ENCODE measurements at places on chromosomes 5 and 9.

GRCh38 chr5:78586251-78586650 lies 62.3 kb downstream of the LHFPL2 start:
- no peak for DNase-seq

- DNase-seq, result no peak
Observed at GRCh38 chr5:65821966-65822365, 100.0 kb downstream of the NLN start.

DNA sequence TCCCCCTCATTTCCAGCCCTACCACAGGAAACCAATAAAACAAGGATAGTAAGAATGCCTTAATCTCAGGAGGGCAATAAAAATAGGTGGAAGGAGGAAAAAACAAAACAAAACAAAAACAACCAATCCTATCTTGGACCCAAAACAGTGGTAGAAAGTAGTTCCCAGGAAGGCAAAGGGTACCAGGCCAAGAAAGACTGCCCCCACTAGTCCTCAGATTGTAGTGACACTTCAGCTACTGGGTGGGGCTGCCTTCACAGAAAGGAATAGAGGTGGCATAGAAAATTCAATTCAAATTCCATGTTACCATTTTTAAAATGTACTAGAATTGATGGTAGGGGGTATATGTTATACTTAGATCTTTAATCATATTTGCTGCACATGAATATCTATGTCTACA lies 59.3 kb downstream of the DPYSL3 start:
- no peak for DNase-seq

GRCh38 chr9:101566904-101567724 lies 27.7 kb downstream of the PPP3R2 start:
- peak; percentile 15 for DNase-seq

GRCh38 chr9:94084314-94084713 lies at the start of gene PTPDC1:
Gene PTPDC1, plus strand, starts transcription at chr9:94084464. Its CDS starts 67 bp downstream, at chr9:94084531.
- DNase-seq, result peak; percentile 20

DNA sequence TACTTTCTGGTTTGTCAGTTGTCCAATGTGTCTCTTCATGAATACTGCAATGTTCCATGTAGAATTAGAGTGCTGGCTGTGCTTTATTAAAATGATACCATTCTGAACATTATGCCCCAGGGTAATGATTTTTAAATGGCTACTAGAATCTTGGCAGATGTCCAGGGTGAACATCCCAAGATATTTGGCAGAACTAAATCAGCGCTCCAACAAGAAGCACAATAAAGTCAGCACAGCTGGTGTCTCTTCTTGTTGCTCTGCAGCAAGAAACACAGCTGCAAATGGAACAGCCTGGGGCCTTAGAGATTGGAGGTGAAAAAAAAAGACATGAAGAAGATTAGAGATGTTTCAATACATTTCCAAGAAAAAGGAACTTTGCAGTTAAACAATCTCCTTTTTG lies 248.3 kb downstream of the CDH18 start:
- no peak for DNase-seq

DNA sequence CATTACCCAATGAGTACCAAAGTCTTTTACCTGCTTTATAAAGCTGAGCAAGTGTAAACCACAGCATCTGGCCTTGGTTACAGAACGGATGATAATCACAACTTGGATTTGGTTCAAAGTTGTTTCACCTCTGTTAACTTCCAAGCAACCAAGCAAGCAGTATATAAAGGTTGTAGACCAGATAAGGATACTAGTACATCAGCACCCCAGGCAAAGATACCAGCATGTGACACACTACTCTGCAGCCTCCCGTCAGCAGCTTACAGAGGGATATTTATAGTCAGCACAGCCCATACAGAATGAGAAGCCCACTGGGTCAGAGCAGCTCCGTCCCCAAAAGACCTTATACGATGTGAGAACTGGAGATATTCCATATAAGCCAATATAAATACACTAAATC lies 193.3 kb downstream of the SMARCA2 start:
- no peak for DNase-seq

Measured in HEK293T (cell line).